BE2C (cell line): ENCODE measurements at places on chromosomes 5 and 9.

- DNase-seq, result no peak
These were observed 12.9 kb downstream of the DYNC2I2 start for GRCh38 chr9:128643519-128644300.

DNA sequence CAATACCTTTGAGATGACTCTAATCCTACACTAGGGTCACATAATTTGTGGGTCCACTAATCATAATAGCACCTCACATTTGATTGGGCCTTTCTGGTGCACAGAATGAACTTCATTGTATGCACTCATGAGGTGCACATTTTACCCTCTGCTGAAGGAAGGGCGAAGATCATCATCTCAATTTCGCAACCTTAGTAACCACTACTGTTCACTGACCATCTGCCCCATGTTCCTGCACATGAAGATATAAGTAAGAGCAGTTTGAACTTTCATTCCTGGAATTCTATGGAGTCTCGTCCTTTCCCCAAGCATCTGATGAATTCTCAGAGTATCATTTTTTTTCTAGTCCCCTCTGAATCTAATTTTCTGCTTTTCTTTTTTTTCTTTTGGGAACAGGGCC, 21.2 kb downstream of the GAS1 start:
- no peak for DNase-seq

DNA sequence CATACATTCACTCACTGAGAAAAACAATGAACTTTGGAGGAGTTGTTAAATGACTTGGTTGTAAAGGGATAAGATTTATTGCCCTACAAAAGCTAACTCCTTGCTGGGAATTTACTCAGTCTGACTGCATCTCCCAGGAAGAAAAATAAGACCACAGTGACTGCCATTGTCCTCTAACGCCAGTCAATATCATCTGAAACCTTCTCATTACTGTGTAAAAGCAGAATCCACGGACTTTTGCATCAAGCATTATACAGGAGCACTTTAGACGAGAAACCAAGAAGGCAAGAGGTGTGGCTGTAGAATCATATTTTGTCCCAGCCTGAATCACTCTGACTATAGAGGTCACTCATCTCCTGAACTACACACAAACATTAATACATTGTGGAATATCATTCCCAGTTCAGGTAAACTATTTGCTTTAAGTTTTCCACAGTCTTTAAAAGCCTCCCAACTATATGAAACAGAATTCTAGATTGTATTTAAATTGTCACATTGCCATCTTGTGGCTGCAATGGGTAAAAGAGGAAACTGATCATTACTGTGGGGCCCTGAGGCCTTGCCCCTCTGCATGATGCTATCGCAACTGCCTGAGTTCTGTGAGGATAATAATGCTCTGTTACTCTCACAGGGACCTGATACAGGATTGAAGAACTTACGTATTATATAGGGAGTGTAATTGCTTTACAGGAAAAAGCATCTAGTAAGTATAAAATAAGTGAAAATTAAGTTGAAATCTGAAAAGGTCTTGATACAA, 142.9 kb downstream of the SLCO4C1 start:
- peak; percentile 64 for DNase-seq

DNA sequence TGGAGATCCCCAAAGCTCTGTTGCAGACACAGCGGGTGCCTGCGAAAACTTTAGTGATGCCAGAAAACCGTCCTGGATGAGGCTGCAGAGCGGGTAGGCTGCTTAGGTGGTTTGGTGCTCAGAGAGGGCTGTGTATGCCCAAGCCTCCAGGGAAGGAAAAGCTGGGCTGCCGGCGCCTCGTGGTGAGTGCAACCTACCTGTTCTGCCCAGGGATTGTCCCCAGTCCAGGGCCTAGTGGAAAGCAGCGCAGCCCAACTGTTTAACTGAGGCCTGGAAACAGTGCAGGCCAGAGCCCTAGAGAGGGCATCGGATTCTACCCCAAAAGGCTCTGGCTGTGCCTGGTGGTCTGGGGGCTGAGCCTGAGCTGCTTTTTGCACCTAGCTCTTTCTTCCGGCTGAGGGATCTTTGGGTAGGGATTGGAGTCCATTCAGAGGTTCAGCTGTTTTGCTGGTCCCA, 2.8 kb downstream of the LMX1B start:
- no peak for DNase-seq

- DNase-seq, result no peak
These were observed 69.0 kb downstream of the SPRY4 start for GRCh38 chr5:142255831-142256230.

GRCh38 chr5:74638970-74639806, 1.3 kb downstream of the ENC1 start:
- no peak for DNase-seq

DNA sequence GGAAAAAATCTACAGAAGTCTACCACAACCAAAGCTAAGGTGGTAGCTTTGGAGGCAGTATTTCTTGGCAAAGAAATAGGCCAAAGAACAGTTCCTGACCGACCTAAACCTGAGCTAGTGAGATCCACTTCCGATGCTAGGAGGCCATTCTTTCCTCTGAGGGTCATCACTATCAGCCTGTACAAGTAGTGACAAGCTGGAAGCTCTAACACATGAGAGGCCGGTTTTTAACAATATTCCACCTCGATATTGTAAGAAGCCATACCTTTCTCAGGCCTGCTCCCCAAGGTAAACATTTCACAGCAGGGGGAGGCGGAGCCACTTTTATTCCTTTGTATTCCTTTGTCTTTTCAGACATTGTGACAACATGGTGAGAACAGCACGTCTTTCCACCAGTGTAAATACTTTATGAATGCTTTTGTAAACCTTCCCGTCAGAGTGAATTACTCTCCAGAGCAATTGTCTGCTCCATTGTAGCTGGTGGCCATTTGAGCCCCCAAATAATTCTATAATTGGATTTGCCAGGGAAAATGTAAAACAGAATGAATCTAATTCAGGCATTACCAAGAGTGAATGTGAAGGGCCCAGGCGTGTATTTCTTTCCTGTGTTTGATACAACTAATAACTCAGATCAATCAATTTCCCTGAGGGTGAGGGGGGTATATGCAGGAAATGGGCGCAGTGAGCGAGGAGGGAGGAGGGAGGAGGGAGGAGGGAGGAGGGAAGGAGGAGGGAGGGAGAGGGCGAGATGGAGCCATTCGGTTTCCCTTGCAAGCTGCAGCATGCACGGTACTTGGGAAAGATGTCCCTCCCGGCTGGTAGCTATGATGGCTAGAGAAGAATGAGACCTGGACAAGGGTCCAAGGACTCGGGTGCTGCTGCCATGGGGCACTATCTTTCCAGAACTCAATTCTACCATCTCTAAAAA, 166.6 kb downstream of the CDK5RAP2 start:
- no peak for DNase-seq

GRCh38 chr5:88825584-88826315, 57.2 kb downstream of the MEF2C start:
- no peak for DNase-seq

DNA sequence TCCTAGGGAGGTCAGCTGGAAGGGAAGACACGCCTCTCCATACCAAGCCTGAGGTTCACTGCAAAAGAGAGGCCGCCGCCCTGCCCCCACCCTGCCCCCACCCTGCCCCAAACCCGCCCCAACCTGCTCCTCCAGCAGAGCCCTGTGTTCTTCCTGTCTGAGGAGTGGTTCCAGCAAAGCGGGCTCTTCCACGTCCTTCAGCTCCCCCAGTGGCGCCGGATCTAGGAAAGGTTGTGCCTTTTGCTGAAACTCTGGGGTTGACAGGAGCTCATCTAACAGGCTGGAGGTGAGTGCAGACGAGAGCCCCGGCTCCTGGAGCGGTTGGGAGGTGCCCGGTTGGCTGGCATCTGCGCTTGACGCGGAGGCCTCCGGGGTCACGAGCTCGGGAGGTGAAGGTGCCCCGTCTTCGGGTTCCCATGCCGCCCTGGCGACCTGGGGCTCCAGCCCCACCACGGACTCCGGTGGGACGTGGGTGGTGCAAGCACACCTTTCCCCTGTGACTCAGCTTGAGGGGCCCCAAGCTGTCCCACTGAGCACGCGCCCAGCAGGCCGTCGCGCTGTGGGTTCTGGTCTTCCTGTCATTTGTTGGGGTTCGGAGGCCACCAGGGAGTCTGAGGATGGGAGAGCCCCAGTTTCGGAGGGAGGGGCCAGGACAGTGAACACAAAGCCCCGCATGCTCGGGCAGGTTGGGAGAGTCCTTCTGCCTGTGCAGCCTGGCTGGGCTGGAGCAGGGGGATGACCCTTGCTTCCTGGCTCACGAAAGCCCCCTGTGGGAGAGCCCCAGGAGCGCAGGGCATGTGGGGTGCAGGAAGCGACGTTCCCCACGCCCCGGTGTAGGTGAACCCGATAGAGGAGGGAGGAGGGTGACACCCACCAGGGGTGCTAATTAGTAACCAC, 1467.1 kb downstream of the FOXD4L5 start:
- peak; percentile 35 for DNase-seq

DNA sequence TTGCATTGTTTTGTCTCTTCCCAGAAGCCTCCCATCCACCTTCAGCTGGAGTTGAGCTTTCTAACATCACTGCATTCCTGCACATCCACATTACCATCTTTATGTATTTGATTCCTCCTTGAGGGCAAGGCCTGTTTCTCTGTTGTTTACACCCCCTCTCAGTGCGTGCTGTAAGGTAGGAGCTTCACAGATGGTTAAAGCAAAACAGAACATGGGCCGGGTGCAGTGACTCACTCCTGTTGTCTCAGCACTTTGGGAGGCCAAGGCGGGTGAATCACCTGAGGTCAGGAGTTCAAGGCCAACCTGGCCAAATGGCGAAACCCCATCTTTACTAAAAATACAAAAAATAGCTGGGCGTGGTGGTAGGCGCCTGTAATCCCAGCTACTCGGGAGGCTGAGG, 110.9 kb downstream of the KCNIP1 start:
- DNase-seq, result no peak

DNA sequence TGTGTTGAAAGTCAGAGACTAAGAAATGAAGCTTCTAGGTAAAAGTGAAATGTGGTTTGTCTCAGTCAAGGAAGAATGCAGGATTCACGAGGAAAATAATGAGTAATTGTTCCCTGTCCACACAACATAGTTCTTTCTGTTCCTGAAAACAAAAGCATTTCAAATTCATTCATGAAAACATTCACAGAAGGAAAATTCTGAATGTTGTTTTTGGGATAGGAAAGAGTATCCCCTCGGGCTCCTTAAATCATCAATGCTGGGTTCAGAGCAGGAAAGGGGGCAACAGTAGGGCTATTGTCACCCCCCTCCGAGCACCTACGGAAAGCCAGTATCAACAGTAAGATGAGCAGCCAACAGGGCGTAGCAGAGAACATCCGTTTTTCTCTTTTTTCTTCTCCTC, 769.9 kb upstream of the ADAMTS16 start:
- DNase-seq, result no peak

- no peak for DNase-seq
These were observed 43.6 kb upstream of the SMIM32 start for GRCh38 chr5:136236479-136237083.

DNA sequence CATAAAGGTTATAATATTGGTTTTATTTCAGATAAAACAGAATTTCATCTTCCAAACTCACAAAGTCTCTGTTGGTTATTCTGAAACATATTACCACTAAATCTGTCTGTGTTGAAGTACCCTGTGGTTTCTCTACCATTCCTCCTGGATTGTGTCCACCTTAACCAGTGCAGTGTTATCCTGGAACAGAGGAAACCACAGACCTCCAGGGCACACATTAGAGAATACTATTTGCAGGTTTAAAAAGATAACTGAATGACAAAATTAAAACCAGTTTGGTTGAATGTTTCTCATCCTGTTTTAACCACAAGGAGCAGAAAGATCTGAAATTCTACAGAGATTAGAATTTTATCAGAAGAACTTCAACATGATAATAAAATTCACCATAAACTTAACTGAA, 251.8 kb downstream of the CWC27 start:
- no peak for DNase-seq

DNA sequence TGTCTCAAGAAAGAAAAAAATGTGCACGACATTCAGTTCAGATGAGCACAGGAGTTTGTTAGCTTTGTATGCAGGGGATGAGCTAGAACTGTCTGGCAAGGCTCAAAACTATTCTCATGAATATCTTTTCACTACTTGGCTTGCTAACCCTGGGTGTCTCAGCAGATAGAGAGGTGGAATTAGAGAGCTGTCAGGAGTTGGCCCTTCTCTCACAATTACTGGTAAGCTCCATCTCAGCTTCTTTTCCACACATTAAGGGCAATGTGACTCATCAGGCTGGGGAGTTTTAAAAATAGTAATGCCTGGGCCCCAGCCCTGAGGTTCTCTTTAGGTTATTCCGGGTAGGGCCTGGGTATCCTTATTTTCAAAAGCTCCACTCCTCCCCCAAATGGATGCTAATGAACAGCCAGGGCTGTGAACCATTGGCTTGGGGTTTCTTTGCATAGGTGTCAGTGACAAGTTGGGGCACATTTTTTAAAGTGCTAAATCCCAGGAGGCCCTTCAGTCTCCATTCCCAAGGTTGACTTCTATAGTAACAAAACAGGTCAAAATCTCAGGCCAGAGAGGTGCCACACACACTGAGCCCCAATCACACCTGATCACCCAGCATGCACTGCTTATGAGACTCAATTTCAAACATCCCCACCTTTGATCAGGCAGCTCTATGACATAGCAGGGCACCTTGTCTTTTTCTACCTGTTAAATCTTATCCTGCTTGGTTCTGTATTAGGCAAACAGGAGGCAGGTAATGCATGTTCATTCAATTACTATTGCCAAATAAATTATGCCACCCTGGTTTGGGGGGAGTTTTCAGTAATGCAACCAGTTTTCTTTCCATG, 239.7 kb upstream of the DAP start:
- no peak for DNase-seq

DNA sequence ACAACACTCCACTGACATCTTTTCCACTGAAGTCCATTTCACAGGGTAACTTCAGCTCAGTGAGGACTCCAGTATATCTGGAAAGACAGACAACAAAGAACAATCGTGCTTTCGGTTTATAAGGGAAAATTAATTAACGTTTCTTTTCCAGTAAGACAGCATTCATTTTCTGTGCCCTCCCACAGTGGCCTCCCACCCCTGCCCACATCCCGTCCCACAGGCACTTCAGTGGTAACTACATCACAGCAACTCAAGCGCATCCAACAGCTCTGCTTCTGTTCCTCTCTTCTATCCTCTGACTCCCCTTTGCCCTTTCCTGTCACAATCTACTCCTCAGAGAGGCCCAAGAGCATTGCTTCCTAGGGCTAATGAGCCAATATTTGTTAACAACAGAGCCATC, 40.3 kb downstream of the GLDC start:
- DNase-seq, result no peak

DNA sequence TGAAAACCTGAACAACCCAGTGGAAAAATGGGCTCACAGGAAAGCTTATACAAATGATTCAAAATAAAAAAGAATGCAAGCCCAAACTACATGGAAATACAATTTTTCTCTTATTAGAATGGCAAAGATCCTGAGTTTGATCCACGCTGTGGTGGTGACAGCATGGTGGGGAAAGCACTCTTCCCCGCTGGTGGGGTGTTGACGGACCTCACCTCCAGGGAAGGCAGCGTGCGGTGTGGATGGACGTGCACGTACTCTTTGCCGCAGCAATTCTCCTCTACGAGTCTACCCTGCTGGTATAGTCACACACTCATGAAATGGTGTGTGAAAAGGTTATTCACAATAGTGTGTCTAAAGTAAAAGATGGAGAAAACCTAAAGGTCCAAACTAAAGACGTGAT, 5.9 kb upstream of the ZFP62 start:
- no peak for DNase-seq
